ENCODE measurements at places on chromosomes 2 and 18.

GRCh38 chr18:43886341-43886740, 609.1 kb upstream of the SYT4 start:
- no peak for DNase-seq

DNA sequence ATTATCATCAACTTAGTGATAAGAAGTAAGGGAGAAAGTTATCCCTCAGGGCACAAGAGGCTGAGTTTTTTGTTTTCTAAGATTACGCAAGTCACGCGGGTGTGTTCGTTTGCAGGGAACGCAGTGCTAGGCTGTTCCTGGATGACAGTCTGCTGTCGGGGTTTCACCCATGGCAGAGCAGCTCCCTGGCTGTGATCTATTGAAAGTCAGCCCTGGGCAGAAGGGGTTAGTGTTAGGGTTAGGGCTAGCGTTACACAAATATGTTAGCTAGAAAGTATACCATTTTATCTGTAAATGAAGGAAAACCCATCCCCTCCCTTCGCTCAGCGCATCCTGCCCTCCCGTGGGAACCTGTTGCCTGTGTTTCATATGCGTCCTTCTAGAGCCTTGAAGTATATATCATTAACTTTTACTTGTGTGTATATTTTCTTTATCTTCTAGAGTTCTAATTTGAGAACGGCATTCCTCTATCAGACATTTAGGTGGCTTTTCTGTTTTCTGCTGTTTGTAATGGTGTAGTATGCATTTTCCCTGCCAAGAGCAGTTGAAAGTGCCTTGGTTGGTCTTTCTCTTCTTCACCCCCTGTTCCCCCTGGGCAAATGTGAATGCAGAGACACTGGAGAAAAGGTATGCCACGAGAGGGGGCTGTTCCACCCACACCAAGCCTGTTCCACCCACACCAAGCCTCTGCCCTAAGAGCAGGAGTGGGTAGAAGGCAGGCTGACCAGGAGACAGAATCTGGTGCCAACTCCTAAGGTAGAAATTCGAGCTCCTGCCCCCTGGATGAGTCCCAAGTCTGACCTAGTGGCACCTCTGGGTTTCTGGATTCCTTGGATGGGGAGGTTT, 47.0 kb downstream of the ARMC9 start:
- no peak for DNase-seq

DNA sequence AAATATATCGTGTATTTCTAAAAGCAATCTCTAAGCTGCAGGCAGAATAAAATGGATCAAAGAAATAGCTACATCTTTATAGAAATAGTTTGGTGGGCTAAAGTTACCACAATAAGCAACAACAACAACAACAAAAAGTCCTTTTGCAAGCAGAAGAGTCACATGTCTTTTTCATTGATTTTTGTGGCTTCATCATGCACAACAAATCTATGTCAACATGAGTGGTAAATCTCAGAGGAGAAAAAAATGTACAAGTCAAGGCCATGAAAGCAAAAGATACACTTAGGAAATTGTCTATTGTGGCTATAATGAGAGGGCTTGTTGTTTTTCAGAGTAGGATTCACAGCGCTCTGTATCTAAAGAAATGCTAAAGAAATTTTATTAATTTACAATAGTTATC, 269.7 kb downstream of the GRB14 start:
- no peak for DNase-seq

DNA sequence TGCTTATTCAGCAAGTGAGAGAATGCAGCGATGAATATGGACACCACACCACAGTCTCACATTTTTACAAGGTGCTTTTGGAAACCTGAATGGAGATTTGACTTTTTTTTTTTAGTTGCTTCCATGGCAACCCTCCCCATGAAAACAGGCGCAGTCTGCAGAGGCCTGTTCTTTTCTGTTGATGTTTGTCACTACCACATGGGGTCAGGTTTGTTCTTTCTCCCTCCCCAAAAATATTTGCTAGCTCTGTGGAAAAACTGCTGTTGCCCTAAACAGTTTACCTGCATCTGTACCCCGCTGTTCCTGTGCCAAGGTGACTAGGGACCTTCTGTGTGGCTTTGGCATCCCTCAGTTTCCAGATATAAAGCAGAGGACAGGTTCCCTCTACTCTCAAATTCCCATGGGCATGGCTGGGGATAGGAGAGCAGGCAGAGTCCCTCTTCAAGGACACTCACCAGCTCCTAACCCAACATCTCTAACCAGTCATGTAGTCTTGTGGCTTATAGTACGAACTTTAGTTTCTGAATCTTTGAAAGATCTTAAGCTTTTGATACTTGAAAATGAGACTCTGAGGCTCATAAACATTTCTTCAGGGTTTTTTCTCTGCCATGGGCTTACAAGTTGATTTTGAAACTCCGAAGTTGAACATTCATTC, 14.7 kb upstream of the MAPRE2 start:
- DNase-seq: peak; percentile 58

- no peak for DNase-seq
These were observed 42.9 kb upstream of the HS6ST1 start for GRCh38 chr2:128361376-128362131.

DNA sequence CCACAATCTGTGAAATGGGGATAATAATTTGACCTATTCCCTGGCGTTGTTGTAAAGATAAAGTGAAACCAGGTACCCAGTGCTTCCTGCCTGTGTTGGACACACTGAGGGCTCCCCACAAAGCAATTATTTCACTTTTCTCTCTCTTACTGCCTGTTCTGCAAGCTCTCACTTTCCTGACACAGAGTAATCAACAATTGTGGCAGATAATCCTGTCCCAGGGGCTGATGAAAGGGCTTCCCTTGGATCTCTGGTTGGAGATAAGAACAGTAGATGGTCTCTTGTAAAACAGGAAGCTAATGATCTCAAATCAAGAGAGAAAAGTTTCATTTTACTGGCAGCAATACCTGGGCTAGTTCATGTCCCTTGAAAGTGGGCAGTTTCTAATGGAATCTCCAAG, 190.4 kb upstream of the EPHA4 start:
- no peak for DNase-seq

- no peak for DNase-seq
These were observed 356.4 kb downstream of the SLC4A3 start for GRCh38 chr2:219983836-219984235.

- DNase-seq: no peak
These were observed 636.9 kb downstream of the PLCL1 start for GRCh38 chr2:198441246-198441645.

- peak; percentile 22 for DNase-seq
These were observed 305.4 kb downstream of the NCKAP5 start for GRCh38 chr2:133262893-133263292.

GRCh38 chr2:143833015-143833660, 686.8 kb downstream of the ZEB2 start:
- DNase-seq: no peak

DNA sequence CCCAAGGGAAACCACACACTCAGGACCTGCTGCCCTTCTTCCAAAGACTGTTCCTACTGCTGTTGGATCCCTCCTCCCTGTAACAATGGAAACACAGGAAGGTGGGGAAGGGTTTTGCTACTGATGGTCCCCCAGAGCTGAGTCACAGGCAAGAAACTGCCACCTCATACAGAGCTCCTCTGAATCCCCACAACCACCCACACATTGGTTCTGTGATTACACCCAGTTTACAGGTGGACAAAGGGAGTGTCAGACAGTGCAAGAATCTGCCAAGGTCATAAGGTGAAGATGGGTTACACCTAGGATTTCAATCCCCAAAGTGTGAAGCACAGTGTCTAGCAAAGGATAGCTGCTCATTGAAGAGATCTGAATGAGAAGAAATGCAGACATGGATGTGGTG, 141.7 kb upstream of the LMAN1 start:
- no peak for DNase-seq

GRCh38 chr2:226208726-226209125, 590.9 kb downstream of the IRS1 start:
- no peak for DNase-seq

DNA sequence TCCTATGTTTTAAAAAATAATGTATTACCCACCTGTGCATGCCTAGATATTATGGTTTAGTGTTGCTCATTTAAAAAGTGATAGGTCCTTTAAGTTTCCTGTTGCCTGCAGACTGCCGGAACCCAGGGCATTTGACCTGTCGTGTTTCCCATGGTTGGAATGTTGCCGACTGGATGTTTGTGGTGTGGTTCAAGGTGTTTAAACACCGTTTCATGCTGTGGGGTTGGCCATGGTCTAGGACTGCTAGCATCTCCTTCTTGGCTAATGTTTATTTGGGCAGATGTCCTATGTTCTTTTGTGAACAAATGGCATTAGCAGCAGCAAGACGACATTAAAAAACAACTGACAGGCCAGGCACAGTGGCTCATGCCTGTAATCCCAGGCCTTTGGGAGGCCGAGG, 92.9 kb upstream of the LMAN1 start:
- DNase-seq: no peak

DNA sequence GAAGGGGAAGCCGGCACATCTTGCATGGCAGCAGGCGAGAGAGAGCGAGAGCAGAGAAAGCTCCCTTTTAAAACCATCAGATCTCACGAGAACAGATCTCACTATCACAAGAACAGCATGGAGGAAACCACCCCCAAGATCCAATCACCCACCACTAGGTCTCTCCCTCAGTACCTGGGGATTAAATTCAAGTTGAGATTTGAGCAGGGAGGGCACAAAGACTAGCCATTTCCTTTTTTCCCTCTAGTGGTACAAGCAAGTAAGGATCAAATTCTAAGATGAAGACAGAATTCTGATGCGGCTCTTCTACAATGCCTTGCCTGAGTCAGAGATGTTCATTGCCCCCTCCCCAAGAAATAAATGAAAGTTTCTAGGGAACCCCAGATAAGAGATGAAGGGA, 45.6 kb upstream of the ANKRD44 start:
- DNase-seq: peak; percentile 32

DNA sequence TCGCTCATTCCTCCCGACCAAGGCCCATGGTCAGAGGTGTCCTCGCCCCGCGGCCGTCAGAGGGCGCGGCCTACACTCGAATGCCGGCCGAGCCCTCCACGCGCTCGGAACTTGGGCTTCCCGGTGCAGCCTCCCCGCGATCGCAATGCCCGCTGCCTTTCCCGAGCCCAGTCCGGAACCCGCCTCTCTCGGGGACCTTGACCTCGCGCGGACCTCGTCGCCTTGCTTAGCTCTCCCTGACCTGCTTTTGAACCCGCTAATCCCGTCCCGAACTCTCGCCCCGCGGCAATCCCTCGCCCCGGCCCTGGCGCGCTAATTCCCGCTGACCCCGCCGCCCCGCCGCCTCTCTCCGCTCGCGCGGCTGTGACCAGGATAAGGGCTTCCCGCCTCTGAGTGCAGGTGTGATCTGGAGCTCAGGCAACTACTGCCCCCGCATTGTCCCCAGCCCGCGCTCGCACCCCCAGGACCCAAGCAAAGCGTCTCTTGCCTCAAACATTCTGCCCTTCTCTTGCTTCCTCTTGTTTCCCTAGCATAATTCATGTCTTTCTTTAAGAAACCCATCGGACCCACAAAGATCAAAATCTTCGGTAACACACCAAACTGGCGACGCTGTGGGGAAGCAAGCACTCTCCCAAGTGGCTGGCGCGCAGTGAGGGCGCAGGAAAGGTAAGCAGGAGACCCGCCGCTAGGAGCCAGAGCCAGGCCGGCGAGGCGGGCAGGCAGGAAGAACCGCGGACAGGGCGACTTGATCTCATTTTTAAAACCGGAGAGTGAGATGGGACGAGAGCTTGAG, 46.6 kb upstream of the ATP6V1B1 start:
- no peak for DNase-seq

Measured in D341Med (cell line).